ENCODE measurements at places on chromosomes 11 and 22.

DNA sequence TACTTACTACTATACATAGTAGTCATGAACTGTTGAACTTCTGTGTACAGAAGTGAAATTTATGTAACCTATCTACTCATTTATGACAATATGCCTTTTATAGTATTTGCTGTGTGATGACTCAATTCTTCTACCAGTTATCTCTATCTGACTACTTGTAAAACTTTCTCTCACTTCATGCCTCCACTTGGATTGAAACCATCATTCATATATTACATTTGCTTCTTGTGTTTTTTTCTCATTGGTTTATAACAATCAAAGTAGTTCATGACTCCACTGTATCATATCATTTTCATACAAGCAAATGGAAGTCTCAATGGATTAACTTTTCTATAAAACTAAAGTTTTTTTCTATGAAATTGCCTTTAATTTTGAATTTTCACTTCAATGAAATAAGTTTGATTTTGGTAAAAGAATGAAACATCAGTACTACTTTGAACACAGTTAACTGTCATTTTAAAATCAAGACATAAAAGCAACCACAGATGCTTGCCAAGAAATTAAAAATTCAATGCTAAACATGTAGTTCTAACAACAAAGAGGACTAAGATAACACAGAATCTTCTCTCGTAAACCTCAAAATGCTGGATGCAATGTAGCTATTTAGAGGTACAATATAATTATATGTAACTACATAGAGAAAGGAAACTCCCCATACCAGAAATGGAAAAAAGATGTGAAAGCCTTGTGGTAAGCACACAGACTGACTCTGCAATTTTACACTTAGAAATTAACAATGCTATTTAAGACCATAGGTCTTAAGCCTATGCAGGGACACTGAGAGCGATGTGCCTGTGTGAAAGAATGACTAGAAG lies 27.6 kb upstream of the EXPH5 start:
- no peak for DNase-seq

- no peak for DNase-seq
Observed at GRCh38 chr11:119839476-119840133, 110.6 kb upstream of the NECTIN1 start.

- DNase-seq, result no peak
Observed at GRCh38 chr11:106459135-106459534, 381.7 kb downstream of the AASDHPPT start.

DNA sequence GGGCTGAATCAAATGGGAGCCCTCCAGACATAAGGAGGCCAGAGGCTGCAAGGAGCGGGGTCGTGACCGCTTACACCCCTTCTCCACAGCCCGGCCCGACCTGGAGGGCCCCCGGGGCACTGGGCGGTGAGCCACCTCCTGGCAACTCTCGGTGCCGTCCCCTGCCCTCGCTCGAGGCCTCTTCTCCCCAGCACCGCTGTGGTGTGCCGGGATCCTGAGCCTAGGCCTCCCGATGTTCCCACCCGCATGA lies 432 bp upstream of the GP1BB start:
- no peak for DNase-seq

GRCh38 chr22:19892925-19893324 lies 38.3 kb upstream of the GNB1L start:
- DNase-seq, result no peak

DNA sequence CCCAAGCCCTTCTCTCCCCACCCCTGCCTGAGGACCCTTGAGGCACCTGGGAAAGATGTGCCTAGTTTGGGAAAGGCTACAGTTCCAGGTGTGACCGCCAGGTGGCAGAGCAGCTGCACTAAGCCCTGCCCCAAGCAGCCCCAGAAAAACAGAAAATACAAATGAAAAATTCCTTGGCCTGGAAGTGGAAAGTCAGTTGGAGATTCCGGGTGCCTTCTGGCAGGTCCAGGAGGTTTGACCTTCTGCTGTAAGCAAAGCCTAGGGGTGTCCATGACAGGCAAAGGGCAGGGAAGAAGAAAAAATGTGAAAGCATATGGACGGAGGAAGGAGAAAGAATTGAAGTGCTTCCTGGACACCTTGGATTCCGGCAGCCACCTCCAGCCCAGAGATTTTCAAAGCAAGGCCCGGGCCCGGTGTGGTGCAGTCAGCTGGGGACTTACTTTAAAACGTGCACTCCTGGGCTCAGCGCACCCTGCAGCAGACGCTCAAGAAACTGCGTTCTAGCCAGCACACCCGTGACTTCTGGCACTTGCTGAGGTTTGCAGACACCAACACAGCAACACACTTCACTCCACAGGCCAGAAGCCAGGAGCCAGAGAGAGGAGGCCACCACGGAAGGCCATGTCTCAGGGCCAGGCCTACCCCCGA lies 37.3 kb upstream of the SLC22A12 start:
- peak; percentile 41 for DNase-seq

DNA sequence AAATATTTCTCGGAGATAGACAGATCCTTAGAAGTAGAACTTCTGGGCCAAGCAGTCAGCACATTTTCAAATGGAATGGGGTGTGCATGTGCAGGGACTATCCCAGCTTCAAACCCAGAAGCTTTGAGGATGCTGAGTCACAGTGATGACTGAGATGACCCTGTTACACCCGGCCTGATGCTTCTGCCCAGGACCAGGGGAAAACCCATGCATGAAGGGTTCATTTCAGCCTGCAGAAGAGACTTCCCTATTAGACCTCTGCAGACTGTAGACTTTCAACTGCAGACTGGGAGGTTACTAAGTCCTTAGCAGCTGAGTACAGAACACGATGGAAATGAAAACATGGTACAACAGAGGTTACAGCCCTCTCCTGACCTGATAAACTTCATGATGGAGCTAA lies 3.6 kb upstream of the OR2AT4 start:
- peak; percentile 16 for DNase-seq

GRCh38 chr22:45008186-45008681 lies 1.6 kb downstream of the PHF21B start:
- peak; percentile 6 for DNase-seq
